ENCODE measurements at places on chromosomes 6 and 20.

DNA sequence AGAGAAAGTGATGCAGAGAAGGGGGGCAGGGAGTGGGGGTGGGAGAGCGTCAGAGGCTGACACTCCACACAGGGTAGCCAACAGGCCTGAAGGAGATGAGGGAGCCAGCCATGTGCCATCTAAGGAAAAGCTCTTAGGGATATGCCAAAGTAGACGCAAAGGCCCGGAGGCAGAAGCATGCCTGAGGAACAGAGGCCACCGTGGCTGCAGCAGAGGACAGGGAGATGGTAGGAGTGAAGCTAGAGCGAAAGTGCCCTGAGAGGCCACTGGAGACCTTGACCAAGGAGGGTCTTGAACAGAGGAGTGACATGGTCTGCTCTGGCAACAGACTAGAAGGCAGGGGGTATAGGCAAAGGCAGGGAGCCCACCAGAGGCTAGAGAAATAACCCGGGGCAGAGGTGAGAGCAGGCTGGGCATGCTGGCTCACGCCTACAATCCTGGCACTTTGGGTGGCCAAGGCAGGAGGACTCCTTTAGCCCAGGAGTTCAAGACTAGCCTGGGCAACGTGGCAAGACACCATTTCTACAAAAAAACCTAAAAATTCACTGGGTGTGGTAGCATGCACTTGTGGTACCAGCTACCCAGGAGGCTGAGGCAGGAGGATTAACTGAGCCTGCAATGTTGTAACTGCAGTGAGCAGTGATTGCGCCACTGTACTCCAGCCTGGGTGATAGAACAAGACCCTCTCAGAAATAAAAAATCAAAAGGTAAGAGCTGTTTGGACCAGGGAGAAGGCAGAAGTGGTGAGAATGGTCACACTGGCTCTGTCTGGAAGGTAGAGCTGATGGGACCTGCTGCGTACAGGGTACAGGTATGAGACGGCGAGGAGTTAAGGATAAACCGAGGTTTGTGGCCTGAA is 6.3 kb downstream of the RRBP1 start:
- no peak for DNase-seq

DNA sequence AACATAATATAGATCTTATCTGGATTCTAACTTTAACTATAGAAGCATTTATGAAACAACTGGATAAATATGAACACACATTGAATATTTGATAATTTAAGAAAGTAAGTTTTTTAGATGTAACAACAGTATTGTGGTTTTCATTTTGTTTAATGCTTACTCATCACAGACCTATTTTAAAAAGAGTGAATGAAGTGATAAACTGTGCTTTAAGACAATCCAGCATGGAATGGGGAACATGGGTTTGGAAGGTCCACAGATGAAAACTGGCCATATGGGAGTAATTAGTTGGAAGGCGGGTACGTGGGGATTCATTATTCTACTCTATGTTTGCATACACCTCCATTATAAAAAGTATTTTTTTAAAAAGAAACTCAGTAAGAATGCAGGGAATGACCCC is 21.2 kb downstream of the EPB41L2 start:
- DNase-seq: no peak

GRCh38 chr6:71388068-71388744 is 99.6 kb downstream of the OGFRL1 start:
- no peak for DNase-seq

- no peak for DNase-seq
Measured at GRCh38 chr6:5490501-5491069, 229.3 kb downstream of the FARS2 start.

DNA sequence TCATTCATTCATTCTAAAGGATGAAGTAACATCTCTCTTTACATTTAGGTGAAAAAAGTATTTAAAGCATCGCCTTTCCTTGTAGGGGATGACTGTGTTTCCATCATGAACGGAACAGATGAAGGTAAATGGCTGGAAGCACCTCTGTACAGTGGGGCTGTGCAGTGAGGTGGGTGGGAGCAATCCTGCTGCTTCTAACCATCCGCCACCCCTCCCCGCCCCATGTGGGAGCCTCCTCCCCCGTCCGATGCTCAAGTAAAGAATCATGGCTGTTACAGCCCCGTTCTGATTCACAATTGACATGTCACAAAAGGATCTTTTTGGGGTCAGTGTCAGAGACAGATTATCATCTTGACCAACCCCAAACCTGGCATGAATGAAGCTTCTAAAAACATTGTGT is 19.3 kb downstream of the ENTPD6 start:
- no peak for DNase-seq

DNA sequence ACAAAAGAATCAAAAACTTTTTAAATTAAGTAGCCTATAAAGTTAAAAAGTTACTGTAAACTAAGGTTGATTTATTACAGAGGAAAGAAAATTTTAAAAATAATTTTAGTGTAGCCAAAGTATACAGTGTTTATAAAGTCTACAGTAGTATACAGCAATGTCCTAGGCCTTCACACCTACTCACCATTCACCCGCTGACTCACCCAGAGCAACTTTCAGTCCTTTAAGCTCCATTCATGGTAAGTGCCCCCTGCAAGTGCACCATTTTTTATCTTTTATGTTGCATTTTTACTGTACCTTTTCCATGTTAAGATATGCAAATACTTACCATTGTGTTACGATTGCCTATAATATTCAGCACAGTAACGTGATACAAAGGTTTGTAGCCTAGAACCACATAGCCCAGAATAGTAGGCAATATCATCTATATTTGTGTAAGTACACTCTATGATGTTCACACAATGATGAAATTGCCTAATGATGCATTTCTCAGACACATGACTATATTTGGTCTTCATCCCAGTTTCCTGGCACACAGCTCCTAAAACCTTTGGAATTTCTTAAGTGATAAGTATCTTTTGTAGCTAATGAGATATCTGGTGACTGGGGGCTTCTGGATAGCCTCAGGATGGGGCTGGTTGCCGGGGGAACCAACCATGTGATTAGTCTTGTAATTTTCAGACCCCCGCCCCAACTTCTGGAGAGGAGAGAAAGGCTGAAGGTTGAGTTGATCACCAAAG is 111.0 kb downstream of the MRPL14 start:
- DNase-seq: no peak

- DNase-seq: no peak
Measured at GRCh38 chr6:151524059-151524458, 30.2 kb downstream of the CCDC170 start.

- DNase-seq: no peak
Measured at GRCh38 chr20:41903586-41903985, 285.4 kb upstream of the CHD6 start.

- no peak for DNase-seq
Measured at GRCh38 chr6:105494688-105495087, 91.8 kb upstream of the PREP start.

Measured in CD4-positive, alpha-beta memory T cell (primary cell).